Fibroblast of skin of left quadriceps (primary cell): ENCODE measurements at places on chromosomes 12 and 14.

- no peak for DNase-seq
These were observed 201.1 kb upstream of the NUDT4 start for GRCh38 chr12:93176610-93177126.

DNA sequence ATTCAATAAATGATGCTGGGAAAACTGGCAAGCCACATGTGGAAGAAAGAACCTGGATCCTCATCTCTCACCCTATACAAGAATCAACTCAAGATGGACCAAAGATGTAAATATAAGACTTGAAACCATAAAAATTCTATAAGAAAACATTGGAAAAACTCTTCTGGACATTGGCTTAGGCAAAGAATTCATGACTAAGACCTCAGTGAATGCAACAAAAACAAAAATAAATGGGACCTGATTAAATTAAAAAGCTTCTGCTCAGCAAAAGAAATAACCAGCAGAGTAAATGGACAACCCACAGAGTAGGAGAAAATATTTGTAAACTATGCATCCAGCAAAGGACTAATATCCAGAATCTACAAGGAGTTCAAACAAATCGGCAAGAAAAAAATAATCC is 24.6 kb downstream of the ATG2B start:
- no peak for DNase-seq

DNA sequence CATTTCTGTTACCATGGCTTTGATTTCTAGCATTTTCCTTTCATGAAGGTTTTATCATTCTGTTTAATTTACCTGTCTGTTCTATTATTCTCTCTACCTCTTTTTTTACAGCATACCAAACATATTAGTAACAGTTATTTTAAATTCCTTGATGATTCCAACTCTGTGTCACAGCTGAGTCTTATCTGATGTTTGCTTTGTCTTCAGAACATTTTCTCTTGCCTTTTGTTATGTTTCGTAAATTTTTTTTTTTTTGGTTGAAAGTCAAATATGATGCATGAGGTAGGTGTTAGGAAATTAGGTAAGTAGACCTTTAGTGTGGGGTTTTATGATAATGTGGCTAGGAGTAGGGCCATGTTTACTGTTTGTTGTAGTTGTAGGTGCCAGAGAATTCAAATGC is 496.4 kb downstream of the FOXG1 start:
- no peak for DNase-seq

GRCh38 chr12:53219292-53219955 is 12.4 kb upstream of the ITGB7 start:
- no peak for DNase-seq

GRCh38 chr12:23356927-23357708 is 592.4 kb downstream of the SOX5 start:
- no peak for DNase-seq

- DNase-seq, result no peak
These were observed 239.0 kb upstream of the SSTR1 start for GRCh38 chr14:37968664-37969240.

DNA sequence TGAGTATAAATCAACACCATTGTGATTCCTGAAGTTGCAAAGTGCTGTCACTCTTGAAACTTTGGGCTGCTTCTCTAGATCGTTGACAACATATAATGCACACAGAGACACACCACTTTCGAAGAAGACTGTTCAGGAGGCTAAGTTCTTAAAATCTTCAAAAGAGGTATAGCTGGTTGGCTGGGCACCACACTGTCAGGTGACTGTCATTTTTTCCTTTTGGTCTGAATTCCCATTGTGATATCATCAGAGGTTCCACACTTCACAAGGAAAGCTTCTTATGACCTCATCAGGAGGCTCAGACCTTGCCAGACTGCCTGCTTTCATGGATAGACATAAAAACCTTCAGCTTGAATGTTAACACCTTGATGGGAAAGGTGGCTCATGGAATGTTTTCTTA is at the start of the genes CAPZA3 and PLCZ1:
Gene CAPZA3 (plus strand): TSS at position 301 of the 400 bp plus-strand sequence. CDS start 150 bp downstream, outside the sequence.
Gene PLCZ1 (minus strand): TSS at position 194 of the 400 bp plus-strand sequence. CDS start 641 bp downstream, outside the sequence.
- no peak for DNase-seq

- no peak for DNase-seq
These were observed 75.3 kb downstream of the GARIN6 start for GRCh38 chr12:99722690-99723486.

DNA sequence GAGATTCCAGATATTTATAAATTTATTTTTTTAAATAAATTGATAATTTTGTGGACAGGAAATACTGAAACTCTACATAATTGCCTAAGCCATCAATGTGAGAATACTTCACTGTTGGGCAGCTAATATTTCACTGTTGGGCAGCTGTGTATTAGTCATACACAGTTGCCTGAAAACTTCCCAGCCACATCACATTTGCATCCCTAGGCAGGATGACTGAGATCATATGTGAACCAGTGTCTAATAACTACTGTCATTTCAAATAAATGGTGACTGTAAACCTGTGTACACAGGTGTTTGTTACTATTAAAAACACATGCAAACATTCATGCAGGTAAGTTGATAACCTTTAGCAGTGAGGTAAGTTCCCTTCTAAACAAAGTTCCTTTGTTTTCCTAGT is 43.9 kb downstream of the TMTC3 start:
- DNase-seq, result no peak

GRCh38 chr14:50920482-50921230 is 23.6 kb downstream of the PYGL start:
- DNase-seq, result peak; percentile 82

DNA sequence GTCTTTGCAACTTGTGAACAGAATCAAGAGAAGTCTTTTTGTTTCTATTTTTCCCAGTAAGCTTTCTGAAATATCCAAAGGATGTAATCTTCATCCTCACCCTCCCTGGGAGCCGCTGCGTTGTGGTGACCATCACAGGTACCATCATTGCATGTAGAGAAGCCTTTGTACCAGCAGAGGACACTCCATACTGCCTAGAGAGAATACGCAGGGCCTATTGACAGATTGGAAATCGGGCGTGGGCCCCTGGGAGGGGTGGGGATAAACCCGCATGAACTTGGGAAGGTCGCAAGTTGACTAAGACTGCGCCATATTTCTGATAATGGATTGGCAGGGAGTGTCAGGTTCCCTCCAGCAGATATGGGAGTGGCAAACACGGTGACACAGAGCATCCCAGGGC is 12.7 kb downstream of the KRT1 start:
- no peak for DNase-seq

- DNase-seq, result no peak
These were observed 647.8 kb downstream of the TMEM121 start for GRCh38 chr14:106174206-106174605.

DNA sequence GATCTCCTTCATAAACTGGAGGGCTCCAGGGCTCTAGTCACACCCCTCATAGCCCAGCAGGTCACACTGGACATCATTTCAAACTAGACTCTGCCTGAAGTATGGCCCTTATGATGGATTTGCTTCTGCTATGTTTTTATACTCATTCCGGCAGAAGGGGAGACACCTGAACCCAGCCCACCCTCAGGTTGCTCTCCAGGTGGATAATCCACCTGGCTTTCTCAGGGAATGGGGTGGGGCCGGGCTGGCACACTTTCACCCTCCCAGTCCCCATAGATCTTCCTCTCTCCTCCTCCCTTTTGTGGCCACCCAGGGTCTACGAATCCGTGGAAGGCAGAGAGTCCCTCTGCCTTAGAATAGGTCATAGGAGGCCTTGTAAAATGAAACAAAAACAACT is 9.8 kb upstream of the KRT73 start:
- no peak for DNase-seq

DNA sequence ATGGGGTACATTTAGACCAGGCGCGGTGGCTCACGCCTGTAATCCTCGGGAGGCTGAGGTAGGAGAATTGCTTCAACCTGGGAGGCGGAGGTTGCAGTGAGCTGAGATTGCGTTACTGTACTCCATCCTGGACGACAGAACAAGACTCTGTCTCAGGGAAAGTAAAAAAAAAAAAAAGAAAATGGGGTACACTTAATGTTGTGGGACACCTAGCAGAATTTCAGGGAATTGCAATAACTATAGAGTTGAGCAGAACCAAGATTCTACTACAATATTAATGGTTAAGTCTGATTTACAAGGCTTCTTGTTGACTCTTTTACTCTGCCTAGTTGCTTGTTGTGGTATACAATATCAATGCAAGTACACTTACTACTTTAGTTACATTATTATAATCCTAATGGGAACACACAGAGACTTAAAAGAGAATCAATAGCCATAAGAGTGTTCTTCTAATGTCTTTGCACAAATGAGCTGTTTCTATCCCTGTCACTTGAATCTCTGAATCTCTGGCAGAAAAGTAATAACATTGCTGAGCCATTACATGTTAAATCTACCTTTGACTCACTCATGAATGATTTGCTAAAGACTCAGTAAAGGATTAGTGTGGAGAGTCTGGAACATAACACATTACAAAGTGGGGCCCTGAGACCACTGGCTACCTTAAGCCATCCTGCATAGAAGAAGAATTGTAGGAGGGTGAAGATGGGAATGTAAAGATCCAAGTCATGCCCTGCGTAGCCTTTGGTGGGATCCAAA is 22.7 kb downstream of the BEST3 start:
- no peak for DNase-seq

DNA sequence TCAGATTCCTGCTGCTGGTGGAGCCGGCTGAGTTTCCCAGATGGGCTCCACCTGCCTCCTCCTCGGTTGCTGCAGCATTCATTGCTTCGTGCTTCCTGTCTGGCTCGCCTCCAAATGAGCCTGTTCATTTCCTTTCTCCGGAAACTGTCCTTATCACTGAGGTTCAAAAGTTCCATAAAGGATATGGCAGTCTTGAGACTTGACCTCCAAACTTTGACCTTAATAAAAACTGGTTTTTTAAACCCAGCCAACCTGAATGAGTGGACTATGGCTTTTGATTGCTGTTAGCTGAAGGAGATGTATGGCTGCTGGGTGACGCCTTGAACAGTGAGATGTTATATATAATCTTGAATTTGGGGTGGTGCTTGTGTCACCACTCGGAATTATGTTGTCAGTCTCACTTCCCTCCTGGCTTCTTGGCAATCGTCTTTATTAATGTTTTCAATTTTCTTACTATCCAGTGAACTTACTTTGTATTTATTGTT is 62.7 kb downstream of the RASSF3 start:
- peak; percentile 38 for DNase-seq

GRCh38 chr12:62772416-62772955 is 162.5 kb downstream of the PPM1H start:
- DNase-seq, result no peak

GRCh38 chr14:22494486-22495135 is 94.4 kb downstream of the DAD1 start:
- DNase-seq, result no peak

GRCh38 chr14:53953828-53954550 is 2.6 kb downstream of the BMP4 start:
- DNase-seq, result no peak

DNA sequence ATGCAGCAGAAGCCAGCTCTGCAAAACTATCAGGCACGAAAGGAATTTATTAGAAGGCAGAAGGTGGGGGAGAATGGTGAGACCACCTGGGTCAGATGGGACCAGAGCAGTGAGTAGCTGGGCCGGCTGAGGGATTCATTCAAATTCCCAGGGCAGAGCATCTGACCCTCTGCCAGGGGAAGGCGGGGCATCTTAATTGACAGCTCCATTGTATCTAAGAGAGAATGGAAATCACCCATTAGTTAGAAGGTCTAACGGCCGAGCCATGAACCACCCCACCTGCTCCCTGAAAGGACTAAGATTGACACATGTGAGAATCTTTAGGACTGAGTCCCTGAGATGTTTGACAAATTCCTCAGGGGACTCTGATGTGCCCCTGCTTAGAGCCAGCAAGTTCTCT is 83.7 kb downstream of the PHETA1 start:
- no peak for DNase-seq
